ENCODE measurements at places on chromosomes 13 and 19. TPM values are rescaled to one million over a fixed set of nuclear protein-coding genes. Genes with fewer than 3 reads are reported as not detected.

- DNase-seq = no peak
Observed at GRCh38 chr13:46963904-46964303, 67.1 kb upstream of the HTR2A start.

GRCh38 chr13:103006641-103007426 lies 59.4 kb downstream of the SLC10A2 start:
- no peak for DNase-seq

DNA sequence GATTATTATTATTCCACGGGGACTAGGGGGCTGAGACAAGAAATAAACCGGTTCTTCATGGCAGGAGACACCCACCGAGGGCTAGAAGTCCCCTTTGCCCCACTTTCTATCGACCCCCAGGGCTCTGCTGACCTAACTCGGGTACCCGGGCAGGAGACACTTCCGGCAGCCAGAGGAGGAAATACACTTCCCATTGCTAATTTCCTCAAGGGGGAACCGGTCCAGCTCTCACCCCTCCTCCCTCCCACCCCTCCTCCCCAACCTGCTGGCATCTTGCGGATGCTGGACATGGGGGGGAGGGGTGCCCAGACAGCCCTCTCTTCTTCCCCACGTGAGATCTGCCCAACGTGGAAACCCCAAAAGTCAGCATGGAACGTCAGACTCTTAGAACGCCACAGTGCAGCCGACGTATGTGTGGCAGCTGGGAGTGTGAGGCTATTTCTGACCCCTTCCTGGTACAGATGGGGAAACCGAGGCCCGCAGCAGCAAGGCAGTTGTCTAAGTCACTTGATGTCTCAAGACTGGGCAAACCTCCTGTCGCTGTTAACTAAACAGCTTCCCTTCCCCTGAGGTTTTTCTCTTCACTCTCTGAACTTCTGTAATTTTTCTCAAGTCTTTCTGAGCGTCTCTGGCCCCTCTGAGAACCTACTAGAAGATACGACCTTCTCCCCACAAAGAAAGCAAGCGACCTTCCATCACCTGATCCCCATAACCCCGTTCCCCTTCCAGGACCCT lies 3.6 kb downstream of the GPR4 start:
- DNase-seq = no peak

DNA sequence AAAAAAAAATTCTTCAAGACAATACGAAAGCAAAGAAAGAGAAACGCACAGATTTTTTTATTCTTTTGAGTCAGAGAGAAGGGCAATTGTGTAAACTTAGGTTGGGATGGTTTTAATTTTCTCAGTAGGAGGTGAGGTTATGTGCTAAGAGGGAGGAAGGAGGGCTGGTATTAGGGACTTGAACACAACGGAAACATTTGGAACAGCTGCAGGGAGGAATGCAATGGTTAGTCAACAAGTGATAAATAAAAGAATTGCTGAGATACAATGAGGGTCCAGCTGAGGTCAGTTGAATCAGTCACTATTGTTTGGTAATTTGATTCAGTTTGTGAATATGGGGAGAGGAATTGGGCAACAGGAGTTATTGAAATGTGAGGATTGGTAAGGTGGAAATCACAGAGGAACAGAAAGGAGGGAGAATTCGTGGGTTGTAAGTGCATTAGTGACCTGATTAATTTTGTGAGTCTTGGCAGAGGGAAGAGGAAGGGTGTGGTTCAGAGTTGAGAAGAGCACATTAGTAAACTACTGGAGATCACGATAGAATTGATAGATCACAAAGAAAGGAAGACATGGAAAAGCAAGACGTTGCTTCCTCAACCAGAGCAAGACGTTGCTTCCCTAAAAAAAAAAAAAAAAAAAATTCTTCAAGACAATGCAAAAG lies 499.5 kb upstream of the SPRY2 start:
- DNase-seq = peak; percentile 48

DNA sequence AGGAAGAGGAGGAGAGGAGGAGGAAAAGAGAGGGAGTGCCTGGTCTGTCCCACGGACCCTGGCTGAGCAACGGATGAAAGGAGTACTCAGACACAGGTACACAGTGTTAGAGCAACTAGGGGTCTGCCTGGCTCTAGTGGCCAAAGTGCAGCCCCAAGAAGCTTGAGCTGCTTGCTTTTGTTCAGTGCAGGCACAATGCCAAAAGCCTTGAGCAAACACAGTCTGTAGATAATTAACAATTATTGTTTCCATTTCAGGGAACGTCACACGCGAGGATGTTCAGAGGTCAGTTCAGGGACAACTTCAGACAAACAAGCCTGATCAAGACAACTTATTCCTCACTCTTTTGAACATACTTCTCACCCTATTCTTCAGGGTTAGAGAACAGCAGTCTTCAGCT lies 32.2 kb upstream of the ZNF726 start:
- peak; percentile 36 for DNase-seq

DNA sequence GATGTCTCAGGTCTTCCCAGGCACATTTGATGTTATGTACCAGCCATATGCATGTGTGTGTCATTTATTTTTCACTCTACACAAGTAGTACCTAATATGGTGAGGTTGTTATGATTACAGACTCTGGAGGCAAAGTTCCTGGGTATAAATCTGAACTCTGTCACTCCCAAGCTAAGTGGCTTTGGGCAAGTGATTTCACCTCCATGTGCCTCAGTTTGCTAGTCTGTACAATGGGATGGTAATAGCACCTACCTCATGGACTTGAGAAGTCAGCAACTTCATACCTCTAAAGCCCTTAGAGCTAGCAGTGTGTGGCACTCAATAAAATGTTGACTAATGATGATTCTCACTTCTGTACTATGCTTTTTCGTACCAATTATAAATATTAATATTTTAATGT lies 3.9 kb upstream of the CATSPERG start:
- DNase-seq = no peak

- DNase-seq = no peak
Observed at GRCh38 chr19:28487999-28488398, 725.0 kb downstream of the UQCRFS1 start.

DNA sequence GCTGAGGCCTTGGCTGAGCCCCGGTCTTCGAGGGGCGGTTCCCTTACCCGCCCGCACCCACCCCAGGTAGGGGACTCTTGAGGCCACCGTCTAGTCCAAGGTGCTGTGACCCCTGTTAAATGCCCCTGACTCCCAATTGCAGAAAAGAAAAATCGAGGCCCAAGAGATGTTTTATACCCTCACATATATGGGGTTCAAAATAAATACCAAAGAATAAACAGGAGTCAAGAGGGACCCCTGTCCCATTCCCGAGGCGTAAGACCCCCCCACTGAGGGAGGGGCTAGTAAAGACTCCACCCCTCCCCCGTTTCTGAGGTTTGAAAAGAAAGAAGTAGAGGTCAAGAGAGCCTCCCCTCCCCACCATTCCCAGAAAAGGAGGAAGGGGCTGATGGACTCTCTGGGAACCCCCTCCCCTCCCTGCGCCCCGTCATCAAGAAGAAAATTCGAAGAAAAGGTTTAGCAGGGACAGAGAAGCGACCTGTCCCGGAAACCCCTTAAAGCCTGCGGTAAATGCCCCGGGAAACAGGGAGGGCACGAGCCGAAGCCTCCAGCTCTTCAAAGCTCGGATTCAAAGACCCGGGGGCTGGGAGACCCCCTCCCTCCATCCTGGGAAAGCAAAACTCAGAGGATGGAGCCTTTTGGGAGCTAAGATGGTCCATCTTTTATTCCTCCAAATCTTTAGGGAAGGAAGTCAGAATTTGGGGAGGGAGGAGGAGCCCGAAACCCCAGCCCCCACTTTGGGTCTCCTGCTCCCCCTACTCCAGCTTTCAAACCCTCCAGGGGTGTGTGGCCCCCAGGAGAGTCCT lies 755 bp upstream of the RAB3A start:
- DNase-seq = no peak

GRCh38 chr13:40064154-40065097 lies 409.0 kb downstream of the COG6 start:
- peak; percentile 90 for DNase-seq

DNA sequence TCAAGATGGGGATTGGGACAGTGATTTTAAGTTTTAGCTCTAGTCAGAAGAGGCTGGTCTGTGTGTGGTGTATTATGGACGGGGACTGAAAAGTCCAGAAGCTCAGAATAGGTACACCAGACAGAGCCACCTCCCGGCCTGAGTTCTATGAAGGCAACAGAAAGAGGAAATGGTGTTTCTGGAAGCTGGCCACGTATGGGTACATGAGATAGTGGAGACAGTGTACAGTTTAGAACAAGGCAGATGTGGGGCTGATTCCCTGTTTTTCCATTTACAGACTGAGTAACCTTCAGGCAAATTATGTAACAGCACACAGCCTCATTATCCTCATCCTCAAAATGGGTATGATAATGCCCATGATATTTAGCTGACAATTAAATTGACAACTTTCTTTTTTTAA lies 1.3 kb downstream of the ZNF175 start:
- no peak for DNase-seq

- DNase-seq = no peak
Observed at GRCh38 chr19:45764475-45764874, 4.6 kb downstream of the SIX5 start.

DNA sequence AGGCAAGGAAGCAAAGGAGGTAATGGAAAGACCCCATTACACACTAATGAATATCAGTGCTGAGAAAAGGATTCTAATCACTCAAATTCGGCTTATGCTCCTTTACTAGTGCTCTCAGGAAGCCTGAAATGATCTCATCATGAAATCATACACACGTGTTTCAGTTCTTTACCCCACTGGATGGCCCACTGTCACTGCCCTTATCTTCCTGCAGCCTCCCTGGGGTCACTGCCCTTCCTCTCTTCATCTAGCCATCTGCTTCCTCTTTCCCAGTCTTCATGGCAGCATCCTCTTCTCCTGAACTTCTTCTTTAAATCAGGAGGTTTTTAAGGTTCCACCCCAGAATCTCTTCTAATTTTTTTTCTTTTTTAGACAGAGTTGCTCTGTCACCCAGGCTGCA lies 27.9 kb upstream of the EEF1AKMT1 start:
- DNase-seq = no peak

DNA sequence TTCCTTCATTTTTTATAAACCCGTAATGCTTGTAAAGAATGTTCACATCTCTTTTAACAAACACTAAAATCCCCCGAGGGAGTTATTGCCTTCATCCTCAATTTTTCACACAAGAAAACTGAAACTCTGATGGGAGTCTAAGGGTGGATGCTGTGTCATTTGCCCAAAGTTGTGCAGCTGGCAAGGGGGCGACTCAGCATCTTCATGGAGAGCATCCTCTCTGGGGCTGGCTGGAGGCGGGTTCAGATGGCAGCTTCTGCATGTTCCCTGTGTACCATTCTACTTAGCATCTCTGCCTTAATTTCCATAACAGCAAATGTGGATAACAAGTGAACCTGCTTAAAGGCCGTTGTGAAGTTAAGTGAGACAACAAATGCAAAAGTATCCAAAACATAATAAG lies 256.4 kb downstream of the IRS2 start:
- DNase-seq = no peak

GRCh38 chr13:78589206-78589605 lies 14.1 kb downstream of the POU4F1 start:
- DNase-seq = peak; percentile 35

- DNase-seq = no peak
Observed at GRCh38 chr13:44417446-44417845, 43.8 kb downstream of the SERP2 start.

- DNase-seq = no peak
Observed at GRCh38 chr19:16893686-16893989, 4.8 kb downstream of the F2RL3 start.

- DNase-seq = no peak
Observed at GRCh38 chr19:47444388-47444821, 25.1 kb upstream of the MEIS3 start.

DNA sequence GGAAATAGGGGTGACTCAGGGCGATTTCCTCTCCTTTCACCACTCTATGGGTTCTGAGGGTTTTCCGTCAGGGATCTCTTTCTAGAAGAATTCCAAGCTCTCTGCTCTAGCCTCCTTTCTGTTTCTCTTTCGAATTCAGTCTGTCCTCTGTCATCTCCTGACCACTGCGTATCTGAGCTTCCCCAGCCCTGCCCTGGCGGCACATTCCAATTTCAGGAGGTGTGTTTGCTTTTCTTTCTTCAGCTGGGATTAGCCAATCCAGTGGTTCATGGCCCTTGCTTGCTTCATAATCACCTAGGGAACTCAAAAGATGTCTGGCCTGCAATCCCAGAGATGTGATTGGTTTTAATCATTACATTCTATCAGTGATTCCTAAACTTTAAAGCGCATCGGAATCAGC lies 9.4 kb downstream of the IFNL2 start:
- peak; percentile 26 for DNase-seq

DNA sequence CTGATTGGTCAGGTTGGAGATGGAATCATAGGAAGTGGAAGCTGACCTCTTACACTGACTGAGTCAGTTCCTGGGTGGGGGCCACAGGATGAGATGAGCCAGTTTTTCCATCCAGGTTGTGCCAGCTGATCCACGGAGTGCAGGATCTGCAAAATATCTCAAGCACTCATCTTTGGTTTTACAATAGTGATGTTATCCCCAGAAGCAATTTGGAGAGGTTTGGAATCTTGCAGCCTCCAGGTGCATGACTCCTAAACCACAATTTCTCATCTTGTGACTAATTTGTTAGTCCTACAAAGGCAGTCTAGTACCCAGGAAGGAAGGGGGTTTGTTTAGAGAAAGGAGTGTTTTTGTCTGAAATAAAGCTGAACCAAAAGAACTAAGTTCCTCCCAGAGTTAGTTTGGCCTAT lies 212.8 kb downstream of the SLITRK6 start:
- DNase-seq = no peak

DNA sequence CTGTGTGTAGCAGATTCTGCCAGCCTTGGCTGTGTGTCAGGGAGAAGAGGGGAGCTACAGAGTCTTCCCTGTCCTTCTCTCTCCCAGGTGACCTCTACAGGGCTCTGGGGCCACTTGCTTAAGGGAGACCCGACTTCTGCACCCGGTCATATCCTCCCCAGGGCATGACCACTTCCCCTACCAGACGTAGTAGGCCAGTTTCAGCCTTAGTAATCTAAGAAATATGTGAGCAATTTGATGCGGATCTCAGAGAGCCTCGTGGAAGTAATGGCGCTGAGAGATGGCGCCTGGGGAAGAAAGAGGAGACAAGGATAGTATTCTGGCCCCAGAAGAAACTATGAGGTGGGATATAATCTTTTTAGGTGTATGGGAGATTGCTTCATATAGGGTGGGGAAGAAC lies 41.9 kb downstream of the NFIX start:
- DNase-seq = peak; percentile 76

- no peak for DNase-seq
Observed at GRCh38 chr13:94707400-94708021, 4.8 kb downstream of the SOX21 start.

DNA sequence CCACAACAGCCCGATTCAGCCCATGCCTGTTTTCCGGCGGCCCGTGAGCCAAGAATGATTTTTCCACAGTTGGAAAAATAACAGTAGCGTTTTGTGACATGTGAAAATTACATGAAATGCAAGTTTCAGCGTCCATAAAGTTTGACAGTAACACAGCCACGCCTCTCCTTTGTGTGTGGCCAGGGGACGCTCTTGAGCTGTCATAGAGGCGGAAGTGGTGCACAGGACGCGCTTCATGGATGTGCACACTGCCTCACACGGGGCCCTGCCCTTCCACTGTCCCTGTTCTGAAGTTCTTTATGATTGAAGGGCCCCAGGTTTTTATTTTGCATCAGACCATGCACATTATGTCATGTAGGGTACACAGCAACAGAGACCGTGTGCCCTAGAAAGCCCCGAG lies 12.4 kb upstream of the ELAVL1 start:
- no peak for DNase-seq

Gene EFNA2
- not detected for total RNA-seq

Gene NAPSA
- under 0.01 TPM for total RNA-seq

Gene PSG6
- 0.32 TPM for total RNA-seq

Gene ADM5
- total RNA-seq = under 0.01 TPM

Gene GPR12
- total RNA-seq = not detected

Gene ATXN8OS
- total RNA-seq = not detected

Gene ZNF71
- total RNA-seq = 8.4 TPM

Gene CALR3
- not detected for total RNA-seq

Gene CLEC17A
- not detected for total RNA-seq

Data from fibroblast of villous mesenchyme (primary cell).